ENCODE measurements at places on chromosomes 1 and 21.
A peak's percentile ranks its signal among the peaks of the same experiment; 100 is the strongest.

GRCh38 chr21:33661146-33661545 lies 18.8 kb downstream of the ITSN1 start:
- no peak for DNase-seq

GRCh38 chr1:4599951-4600481 lies 54.4 kb upstream of the AJAP1 start:
- DNase-seq = no peak

DNA sequence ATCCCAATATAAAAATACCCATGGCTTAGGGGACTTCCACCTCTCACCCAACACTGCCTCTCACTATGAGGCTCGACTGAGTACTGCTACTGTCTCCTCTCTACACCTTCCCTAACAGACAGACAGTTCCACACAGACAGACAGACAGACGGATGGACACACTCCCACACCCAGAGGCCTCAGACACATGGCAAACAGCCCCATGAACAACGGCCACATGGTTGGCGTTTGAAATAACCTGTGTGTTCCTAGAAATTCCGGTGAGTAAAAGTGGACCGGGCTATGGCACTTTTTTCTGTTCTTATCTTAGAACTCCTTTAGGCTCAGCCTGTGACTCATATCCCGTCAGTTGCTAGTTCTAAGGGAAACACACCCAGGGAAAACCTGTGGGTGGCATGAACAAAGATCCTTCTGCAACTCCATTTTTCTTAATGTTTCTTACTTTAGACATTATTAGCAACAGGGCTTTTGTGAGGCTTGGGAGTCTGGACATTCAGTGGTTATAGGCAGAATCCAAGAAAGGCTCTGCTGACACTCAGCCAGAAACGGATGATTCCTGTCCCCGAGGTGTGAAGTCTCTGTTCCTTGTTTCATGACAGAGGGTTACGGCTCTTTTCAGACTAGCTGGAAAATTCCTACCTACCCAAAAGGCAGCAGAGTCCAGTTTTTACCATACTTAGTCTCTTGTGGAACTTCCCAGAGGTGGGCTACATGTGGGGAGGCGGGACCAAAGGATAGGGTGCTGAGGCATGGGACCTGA lies 90.5 kb upstream of the TLR5 start:
- DNase-seq = no peak

GRCh38 chr1:77757066-77757584 lies 2.5 kb downstream of the USP33 start:
- no peak for DNase-seq

- DNase-seq = peak; percentile 87
Observed at GRCh38 chr1:25232866-25233784, 823 bp upstream of the SYF2 start.

DNA sequence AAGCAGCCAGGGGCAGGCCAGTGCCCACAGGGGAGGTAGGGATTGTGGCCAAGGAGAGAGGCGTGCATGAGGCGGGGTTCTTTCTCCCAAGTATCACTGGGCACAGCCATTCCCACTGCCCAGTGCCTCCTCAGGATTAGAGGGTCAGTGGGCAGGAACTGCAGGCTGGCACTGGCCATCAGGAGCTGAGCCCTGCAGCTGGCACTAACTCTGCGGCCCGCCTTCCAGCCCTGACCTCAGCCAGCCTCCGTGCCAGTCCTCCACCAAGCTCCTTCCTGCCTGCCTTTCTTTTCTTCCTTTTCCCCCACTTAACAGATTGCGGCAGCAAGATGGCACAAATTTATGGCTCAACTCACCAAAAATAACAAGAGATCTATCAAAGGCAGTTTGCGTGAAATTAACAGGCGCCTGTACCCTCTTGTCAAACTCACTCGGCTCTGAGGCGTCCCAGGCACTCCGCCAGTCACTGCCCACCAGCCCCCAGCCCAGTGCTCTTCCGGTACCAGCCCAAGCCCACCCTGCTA lies 11.1 kb downstream of the ADGRB2 start:
- DNase-seq = no peak

GRCh38 chr1:41891199-41891896 lies 27.4 kb downstream of the HIVEP3 start:
- DNase-seq = peak; percentile 69

DNA sequence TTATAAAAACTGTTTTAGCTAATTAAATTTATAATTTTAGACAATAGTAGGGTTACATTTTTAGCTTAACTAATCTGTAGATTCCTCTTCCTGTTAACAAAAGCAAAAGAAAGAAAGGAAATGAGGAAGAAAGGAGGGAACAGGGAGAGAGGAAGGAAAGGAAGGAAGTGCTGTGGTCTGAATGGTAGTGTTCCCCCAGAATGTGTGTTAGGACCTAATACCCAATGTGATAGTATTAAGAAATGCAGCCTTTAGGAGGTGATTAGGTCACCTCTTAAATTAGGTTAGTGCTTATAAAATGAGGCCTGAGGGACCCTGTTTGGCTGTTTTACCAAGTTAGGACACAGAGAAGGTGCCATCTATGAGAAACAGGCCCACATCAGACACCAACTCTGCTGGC lies 136.9 kb upstream of the SAMSN1 start:
- no peak for DNase-seq

DNA sequence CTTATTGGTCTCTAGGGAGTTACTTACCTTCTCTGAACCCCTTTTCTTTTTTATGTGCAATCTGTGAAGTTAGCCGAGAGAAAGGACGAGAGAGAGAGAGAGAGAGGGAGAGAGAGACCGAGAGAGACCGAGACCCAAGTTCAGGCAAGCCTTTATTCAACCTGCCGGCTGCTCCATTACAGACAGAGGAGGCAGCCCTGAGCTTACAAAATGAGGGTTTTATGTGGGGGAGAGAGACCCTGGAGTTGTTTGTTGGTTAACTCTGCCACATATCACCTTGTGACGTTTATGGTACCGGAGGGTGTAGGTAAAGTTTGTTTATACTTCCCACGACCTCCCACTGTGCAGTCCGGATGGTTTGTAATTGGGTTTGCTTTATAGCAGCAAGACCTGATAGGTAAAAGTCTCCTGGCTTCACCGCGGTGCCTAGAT lies 1.5 kb upstream of the MCOLN3 start:
- no peak for DNase-seq

GRCh38 chr1:161913482-161914140 lies 110.1 kb downstream of the OLFML2B start:
- no peak for DNase-seq

DNA sequence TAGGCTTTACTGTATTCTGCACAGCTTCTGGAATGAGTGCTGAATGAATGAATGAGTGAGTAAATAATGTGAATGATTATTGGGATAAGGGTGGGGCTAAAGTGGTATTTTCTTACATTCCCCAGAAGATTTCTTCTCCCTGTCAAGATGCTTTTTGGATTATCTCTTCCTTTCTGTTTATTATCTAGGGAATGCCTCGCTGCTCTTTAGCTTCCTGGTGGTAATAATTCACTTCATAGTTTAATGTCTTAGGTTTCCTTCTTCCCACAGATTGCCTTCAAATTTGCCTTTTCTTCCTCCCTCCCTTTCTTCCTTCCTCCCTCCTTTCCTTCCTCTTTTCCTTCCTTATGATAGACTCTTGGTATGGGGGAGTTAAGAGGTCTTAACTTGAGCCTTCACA lies 24.0 kb downstream of the DDR2 start:
- no peak for DNase-seq

DNA sequence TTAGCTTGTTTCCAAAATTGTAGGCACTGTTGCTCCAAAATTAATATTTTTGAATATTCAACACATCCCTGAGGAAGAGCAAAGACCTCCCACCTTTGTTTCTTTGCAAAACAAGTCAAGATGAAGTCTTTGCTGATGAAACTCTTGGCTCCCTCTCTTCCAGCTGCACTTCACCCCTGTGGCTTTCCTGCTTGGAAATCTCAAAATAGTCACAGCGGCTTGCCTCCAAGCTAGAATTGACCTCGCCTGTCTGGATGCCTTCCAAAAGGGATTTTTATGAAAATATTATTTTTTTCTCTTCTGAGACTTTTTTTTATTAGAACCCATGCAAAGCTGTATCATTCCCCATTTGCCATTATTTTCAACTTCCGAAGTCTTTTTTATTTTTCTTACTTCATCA lies 71.1 kb upstream of the MROH9 start:
- DNase-seq = no peak

Measured in RPMI8226 (cell line).